ENCODE measurements at places on chromosomes 2 and 18.

- DNase-seq, result no peak
Measured at GRCh38 chr2:191029280-191029950, 15.4 kb upstream of the STAT1 start.

DNA sequence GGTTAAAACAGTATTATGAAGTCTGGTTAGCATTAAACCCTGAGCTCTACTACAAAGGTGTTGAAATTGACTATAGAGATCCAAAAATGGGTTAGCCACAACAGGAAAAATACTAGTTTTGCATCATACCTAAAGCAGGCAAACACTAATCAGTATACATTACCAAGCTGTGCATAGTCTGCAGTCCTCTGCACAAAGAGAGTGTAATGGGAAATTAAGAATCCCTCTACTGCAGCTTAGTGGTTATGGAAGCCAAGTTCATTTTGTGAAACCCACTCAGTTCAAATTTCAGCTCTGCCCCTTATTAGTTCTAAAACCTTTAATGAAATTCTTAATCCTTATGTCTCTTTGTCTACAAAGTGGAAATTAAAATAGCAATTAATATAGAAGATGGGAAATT is 192.1 kb downstream of the MBD2 start:
- no peak for DNase-seq

GRCh38 chr18:57088883-57089282 is 58.0 kb upstream of the BOD1L2 start:
- DNase-seq, result no peak

- DNase-seq, result no peak
Measured at GRCh38 chr2:42094114-42094513, 46.3 kb downstream of the PKDCC start.

DNA sequence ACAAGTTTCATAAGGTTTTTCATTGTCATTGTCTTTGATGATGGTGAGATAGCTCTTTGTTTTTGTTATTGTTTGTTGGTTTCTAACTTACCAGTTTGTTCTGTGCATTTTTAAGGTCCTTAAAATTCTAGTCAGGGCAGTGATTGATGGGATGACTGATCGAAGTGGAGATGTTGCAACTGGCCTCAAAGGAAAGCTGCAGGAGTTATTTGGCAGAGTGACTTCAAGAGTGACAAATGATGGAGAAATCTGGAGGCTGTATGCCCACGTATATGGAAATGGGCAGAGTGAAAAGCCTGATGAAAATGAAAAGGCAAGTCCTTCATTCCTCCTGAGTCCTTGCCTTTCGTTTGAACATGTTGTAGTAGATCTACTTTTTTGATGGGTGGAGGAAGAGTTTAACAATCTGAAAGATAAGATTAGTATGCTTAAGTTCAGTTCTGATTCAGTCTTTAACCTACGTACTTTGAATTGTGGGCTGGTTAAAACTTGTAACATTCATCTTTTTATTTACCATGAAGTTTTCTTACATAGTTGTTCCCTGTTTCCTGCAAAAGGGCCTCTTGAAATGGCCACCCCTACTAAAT is 135.8 kb upstream of the LTBP1 start:
- no peak for DNase-seq

DNA sequence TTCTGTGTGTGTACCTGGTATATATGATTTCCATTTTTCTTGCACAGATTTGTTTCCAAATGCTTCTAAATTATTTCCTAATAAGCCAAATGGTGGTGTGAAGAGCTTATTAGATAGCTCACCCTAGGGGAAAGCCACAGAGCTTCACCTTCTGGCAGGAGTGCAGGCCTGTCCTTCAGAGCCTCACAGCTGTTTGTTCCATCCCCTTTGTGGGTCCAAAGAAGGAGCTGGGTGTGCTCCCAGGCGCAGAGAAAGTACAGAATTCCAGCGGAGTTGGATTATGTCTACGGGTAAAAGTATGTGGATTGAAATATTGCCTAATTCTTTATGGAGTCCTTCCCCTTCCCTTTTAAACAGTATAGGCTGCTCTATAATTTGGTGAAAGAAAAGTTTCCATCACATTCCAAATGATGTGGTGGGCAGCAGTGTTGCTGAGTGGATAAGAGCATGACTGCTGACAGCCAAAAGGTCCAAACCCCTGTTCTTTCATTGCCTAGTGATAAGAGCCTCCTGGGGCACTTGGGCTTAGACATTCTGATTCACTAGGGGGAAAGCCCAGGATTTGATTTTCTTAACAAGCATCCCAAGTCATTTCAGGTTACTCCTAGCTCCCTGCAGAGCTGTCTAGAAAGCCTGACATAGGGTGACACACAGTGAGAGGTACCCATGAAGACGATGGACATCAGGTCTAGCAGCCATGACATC is 86.6 kb downstream of the WDSUB1 start:
- no peak for DNase-seq

DNA sequence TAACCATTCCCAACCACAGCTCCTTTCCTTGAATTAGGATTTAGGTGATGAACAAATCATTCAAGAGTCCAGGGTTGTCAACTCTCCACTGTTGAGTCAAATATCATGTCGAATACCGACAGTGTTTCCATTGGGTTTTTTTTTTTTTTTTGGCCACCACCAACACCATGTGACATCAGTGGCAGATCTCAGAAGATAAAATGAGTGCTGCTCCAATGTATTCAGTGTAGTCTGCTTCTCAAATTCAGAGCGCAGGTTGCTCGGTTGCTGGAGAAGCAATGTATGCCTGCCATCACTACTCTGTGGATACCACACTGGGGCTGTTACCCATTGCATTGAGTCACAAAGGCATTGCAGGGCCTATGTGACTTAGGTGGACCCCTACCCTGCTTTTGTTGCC is 10.8 kb upstream of the ATL2 start:
- DNase-seq, result no peak

- no peak for DNase-seq
Measured at GRCh38 chr2:174623106-174623637, 25.6 kb upstream of the WIPF1 start.

- no peak for DNase-seq
Measured at GRCh38 chr2:105937498-105938097, 192.9 kb downstream of the NCK2 start.

DNA sequence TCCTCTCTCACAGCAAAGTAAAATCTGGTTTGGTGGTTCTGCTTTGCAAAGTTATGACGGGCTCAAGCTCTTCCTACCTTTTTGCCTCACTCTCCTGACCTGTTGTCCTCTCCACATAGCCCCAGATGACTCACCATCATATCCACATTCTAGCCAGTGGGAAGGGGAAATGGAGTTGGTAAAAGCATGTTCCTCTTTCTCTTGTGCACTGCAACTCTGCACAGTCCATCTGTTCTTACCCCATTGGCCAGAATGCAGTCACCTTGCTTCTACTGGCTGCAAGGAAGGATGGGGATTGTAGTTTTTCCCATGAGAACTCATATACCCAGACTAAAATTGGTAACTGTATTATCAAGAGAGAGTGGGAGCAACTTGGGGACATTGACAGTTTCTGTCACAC is 50.4 kb upstream of the SMIM21 start:
- no peak for DNase-seq

DNA sequence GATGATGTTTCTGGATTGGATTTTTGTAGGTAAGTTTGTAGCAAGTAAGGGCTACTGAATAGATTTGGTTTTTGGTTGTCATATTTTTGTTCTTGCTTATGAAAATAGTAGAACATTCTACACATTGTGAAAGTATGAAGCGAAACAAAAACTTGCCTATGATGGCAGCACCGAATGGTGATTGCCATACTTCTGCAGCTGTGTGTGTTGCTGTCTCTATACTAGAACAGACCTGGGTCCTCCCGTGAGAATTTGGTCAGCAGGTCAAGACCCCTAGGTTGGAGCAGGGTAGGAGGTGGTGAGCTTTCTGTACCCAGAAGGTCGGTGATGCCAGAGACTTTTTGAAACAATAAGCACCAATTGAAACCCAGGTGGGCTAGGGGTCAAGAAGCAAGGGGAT is 322.6 kb downstream of the PRKCE start:
- DNase-seq, result no peak

DNA sequence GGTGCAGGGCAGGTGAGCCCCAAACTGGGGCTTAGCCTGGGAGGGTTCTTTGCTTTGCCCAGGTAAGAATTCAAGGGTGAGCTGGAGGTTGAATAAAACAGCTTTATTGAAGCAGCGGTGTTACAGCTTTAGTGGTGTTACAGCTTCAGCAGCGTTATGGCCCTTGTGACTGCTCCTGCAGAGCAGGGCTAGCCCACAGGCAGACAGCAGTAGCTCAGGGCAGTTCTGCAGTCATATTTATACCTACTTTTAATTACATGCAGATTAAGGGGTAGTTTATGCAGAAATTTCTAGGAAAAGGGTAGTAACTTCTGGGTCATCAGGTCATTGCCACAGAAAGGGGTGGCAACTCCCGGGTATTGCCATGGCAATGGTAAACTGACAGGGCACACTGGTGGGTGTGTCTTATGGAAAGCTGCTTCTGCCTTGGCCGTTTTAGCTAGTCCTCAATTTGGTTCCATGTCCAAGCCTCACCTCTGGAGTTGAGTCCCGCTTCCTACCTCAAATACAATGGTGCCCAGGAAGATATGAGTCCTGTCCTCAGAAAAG is 78.2 kb downstream of the THNSL2 start:
- no peak for DNase-seq

GRCh38 chr2:150639383-150639782 is 151.9 kb upstream of the RND3 start:
- no peak for DNase-seq

DNA sequence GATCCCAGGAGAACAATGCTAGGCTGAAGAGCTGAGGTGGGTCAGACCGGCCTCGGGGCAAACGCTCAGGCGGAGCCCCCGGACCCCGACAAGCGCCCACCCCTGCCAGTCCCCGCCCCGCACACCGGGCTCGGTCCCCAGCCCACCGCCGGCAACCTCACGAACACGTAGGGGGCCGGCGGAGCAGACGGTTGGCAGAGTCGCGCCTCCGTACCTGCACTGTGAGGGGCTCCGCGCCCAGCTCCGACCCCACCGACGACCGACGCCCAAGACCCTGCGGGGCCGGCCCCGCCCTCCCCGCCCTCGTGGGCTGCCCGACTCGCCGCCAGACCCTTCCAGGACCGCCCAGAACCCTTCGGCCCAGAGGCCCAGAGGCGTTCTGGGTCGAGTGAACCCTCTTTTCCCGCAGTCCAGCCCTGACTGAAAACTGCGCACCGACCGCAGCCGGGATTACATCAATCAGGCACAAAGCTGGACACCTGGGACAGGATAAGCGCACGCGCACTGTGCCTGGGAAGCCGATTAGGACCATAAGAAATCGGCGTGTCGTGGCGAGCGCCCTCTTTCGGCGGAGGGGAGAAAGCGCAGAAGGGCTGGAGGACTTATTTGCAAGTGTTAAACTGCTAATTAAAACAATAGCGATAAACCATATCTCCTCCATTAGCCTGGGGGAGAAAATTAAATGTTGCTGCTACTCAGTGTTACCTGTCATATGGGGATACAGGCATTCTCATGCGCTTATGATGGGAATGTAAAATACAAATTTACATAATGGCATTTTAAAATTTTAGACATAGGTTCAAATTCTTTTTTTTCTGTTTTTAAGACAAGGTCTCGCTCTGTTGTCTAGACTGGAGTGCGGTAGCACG is 11.7 kb upstream of the DCTN1 start:
- DNase-seq, result peak; percentile 93

GRCh38 chr2:66865161-66865560 is 430.2 kb downstream of the MEIS1 start:
- DNase-seq, result no peak

- DNase-seq, result no peak
Measured at GRCh38 chr2:240255811-240256703, 115.6 kb upstream of the OTOS start.

GRCh38 chr2:34096562-34097171 is 497.6 kb upstream of the FAM98A start:
- no peak for DNase-seq

- no peak for DNase-seq
Measured at GRCh38 chr2:229269146-229269545, 1.9 kb downstream of the PID1 start.

DNA sequence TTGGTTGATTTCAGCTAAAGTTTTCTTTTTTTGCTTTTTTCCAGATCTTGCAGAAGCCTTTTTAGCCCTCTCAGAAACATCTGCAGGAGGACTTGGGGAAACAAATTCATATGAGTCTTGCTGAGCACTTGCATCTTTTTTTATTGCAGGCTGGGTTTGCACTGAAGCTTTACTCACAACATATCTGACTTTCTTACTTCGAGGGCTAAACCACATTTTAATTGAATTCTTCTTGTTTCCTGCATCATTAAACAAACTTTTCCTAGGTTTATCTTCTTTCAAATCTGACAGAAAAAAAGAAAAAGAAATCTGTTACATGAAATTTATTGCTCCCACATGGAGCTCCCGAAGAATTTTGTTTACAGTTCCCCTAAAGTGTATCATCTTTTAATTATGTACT is 28.3 kb downstream of the BARD1 start:
- DNase-seq, result no peak

DNA sequence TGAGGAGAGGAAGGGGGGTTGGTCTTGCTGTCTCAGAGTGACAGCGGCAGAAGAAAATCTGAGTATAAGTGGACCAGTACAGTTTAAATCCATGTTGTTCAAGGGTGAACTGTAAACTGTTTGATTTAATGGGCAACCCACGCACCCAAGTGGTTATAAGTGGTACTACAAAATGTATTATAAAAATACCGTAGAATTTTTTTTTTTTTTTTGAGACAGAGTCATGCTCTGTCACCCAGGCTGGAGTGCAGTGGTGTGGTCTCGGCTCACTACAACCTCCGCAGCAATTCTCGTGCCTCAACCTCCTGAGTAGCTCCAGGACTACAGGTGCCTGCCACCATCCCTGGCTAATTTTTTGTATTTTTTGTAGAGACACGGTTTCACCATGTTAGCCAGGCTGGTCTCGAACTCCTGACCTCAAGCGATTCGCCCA is 2.1 kb upstream of the CHCHD5 start:
- DNase-seq, result no peak

- no peak for DNase-seq
Measured at GRCh38 chr2:160418853-160419252, 74.8 kb downstream of the RBMS1 start.

- DNase-seq, result no peak
Measured at GRCh38 chr18:47969816-47970215, 39.4 kb upstream of the SMAD2 start.

DNA sequence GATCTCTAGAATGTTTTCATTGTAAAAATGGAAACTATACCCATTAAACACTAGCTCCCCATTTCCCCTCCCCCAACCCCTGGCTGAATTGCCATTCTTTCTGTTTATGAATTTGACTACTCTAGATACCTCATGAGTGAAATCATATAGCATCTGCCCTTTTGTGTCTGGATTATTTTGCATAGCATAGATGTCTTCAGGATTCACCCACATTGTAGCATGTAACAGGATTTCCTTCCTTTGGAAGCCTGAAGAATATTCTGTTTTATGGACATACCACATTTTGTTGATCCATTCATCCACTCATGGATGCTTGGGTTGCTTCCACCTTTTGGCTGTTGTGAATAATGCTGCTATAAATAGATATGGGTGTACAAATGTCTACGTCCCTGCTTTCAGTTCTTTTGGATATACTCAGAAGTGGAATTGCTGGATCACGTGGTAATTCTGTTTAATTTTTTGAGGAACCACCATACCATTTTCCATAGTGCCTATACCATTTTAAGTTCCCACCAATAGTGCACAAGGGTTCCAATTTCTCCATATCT is 7.7 kb upstream of the ASB1 start:
- DNase-seq, result no peak
